ENCODE measurements at places on chromosomes 6 and 20.

DNA sequence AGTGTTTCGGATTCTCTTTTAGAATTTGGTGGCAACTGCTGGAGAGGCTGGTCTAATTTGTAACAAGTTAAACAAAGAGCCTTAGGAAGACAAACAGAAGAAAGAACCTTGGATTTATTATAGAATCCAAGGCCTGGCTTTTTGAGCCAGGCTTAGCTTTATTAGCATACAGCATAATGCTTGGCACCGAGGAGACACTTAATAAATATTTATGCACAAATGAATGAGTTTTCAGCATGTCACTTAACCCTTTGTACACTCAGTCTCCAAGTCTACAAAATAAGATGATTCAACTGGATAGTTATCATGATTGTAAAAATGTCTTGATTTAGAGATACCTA, 38.2 kb upstream of the AFDN start:
- H3K4me1 ChIP-seq, result no peaks in the 10 kb centered on the region
- no peak overlapping the region for H3K4me3 ChIP-seq
- no peak for DNase-seq
- peaks cover 6% of the 10 kb centered on the region for H3K27me3 ChIP-seq
- no peak overlapping the region for H3K27ac ChIP-seq

GRCh38 chr6:37838219-37838921, 18.8 kb downstream of the ZFAND3 start:
- no peak overlapping the region for H3K27ac ChIP-seq
- no peak for DNase-seq
- H3K4me3 ChIP-seq, result no peak overlapping the region
- H3K4me1 ChIP-seq, result peaks cover 6% of the 10 kb centered on the region
- no peaks in the 10 kb centered on the region for H3K27me3 ChIP-seq

DNA sequence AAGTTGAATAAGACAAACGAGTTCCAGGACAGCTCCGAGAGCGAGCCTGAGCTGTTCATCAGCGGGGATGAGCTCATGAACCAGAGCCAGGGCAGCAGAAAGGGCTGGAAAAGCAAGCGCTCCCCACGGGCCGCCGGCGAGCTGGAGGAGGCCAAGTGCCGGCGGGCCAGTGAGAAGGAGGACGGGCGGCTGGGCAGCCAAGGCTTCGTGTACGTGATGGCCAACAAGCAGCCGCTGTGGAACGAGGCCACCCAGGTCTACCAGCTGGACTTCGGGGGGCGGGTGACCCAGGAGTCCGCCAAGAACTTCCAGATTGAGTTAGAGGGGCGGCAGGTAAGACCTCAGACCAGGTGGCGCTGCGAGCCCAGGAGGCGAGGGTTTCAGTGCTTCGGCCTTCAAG, 56.0 kb upstream of the TMEM181 start:
- H3K4me3 ChIP-seq, result no peak overlapping the region
- no peaks in the 10 kb centered on the region for H3K4me1 ChIP-seq
- no peak overlapping the region for H3K27ac ChIP-seq
- H3K27me3 ChIP-seq, result no peaks in the 10 kb centered on the region
- DNase-seq, result no peak

DNA sequence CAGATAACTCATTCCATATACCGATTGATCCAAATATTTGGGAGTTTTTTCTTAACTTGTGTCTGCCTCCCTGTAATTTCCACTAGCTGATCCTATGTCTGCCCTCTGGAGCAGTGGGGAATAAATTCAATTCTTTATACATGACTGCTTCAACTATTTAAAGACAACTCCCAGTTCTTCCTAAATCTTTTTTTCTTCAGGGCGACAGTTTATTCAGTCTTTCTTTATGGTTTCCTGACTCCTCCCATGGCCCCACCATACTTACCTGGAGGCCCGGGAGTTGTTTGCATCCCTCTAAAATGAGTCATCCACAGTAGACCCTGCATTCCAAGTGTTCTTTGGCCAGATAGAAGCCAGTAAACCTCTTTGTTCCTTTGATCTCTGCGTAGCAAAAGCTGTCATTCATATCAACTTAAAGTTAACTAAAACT, 73.6 kb downstream of the LCA5 start:
- H3K27ac ChIP-seq, result no peak overlapping the region
- no peaks in the 10 kb centered on the region for H3K4me1 ChIP-seq
- DNase-seq, result no peak
- H3K4me3 ChIP-seq, result no peak overlapping the region
- no peaks in the 10 kb centered on the region for H3K36me3 ChIP-seq

GRCh38 chr6:20068421-20068988, 143.8 kb downstream of the MBOAT1 start:
- no peak overlapping the region for H3K4me3 ChIP-seq
- no peaks in the 10 kb centered on the region for H3K4me1 ChIP-seq
- DNase-seq, result no peak
- peaks cover 11% of the 10 kb centered on the region for H3K27me3 ChIP-seq
- H3K27ac ChIP-seq, result no peak overlapping the region

DNA sequence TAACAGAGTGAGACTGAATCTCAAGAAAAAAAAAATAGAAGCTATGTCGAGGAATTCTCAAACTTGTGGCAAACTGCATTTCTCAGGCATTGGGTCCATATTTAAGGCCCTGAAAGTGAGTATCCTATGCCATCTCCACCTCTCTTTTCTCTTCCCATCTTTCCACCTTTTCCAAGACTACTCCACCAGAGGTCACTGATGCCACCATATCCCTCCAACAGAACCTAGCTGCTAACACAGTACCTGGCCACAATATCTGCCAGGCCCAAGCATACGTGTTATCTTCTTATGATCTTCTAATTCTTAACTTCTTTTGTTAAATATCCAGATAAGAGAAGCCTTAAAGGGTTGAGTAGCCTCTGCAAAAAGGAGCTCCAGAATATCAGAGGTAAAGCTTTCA, 8.2 kb upstream of the ADGRF4 start:
- H3K4me1 ChIP-seq, result no peaks in the 10 kb centered on the region
- no peak for DNase-seq
- no peaks in the 10 kb centered on the region for H3K36me3 ChIP-seq
- peaks cover 10% of the 10 kb centered on the region for H3K27me3 ChIP-seq
- no peak overlapping the region for H3K4me3 ChIP-seq

DNA sequence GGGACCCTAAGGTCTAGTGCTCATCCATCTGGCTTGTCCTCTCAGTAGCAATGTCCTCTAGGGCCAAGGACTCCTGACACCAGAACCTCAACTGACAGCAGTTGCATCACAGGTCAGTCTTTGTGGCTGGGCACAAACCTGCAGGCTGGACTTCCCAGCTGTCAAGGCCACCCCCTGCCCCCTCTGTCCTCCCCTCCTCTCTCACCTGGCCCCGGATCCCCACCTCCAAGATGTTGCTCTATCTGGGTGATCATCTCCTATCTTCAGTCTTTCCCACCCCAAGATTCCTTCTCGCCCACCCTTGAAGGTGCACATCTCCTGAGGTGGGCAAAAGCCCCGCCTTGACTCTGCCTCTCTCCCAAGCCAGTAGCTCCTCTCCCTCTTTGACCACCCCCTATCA, 131.8 kb upstream of the SRSF6 start:
- DNase-seq, result no peak
- no peaks in the 10 kb centered on the region for H3K36me3 ChIP-seq
- H3K4me3 ChIP-seq, result no peak overlapping the region
- H3K4me1 ChIP-seq, result no peaks in the 10 kb centered on the region
- no peaks in the 10 kb centered on the region for H3K27me3 ChIP-seq
- H3K27ac ChIP-seq, result no peak overlapping the region
